ENCODE measurements at places on chromosomes 2 and 18.

DNA sequence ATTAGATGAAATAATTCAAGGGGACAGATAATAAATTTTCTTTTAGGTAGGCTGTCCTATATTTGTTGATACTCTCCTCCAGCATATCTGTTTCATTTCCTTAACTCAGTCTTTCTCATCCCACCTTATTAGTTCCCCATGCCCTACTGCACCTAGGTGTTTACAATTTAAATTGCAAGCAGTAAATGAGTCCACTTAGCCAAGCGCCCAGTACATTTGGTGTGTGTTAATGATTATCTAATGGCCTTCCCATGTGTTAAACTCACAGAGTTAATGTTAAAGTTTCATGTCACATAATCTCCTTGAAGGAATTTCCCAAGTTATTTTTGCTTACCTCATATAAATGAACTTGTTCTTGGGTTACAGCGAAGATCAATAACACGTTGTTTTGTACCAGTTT lies 31.2 kb downstream of the ITGB6 start:
- DNase-seq: no peak

GRCh38 chr18:24185805-24186204 lies 46.9 kb downstream of the CABYR start:
- DNase-seq: no peak

DNA sequence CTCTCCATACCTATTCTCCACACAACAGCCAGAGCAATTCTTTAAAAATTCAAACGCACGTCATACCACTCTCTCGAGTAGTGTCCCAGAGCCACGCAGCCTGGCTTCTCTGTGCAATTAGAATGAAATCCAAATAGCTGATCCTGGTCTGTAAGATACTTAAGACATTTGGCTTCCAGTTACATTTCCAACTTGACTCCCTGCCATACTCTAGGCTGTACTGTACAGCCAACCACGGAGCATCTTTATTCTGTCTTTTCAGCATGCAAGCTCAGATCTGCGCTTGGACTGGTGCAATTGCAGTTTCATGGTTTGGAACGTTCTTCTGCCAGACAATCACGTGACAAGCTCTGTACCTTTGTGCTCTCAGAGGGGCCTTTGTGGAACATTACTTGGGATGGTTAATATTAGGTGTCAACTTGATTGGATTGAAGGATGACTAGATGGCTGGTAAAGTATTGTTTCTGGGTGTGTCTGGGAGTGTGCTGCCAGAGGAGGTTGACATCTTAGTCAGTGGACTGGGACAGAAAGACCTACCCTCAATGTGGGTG lies 325.6 kb downstream of the SOX11 start:
- DNase-seq: no peak

GRCh38 chr18:50653402-50654093 lies 93.7 kb downstream of the MAPK4 start:
- no peak for DNase-seq

DNA sequence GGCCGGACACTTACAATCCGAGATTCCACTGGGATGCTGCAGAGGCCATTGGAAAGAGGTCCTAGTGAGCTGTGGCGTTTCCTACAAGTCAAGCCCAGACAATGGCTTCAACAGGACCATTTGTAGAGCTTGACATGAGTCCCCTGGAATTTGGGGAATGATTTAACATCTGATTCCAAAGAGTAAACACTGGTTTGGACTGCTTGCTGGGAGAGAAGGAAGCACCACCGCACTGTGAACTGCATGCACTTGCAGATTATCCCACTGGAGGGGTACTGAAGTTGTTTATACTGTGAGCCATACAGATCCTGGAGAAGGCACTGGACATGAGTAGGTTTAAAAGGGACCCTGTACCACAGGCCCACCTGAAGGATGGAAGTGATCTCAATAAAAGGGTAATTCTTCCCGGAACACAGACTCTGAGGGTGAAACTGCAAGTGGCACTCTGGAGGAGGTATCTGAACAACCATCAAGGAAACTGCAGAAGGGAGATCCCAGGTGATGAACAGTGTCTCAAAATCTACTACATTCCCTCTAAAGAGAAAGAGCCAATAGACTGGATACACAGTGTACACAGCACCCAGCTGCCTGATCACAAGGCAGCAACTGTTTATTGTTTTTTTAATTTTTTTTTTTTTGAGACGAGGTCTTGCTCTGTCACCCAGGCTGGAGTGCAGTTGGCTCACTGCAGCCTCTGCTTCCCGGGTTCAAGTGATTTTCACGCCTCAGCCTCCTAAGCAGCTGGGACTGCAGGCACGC lies 4.3 kb upstream of the RAB6C start:
- DNase-seq: no peak

DNA sequence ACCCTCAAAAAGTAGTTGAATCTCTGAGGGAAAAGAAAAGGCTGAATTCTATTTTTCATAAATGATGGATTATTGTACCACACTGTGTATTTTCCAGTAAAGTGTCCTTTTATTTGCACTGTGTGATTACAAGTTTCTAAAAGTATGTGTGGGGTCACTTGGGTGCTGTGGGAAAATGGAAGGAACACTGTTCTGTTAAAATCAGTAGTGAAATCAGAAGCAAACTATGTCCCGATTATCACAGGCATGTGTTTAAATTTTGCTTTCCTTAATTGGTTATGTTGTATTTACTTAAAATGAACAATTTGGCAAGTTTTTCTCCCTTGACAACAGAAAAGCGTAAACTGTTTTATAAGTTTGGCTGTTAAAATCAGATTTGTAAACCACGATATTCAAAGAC lies 353.1 kb downstream of the ARHGAP15 start:
- no peak for DNase-seq

DNA sequence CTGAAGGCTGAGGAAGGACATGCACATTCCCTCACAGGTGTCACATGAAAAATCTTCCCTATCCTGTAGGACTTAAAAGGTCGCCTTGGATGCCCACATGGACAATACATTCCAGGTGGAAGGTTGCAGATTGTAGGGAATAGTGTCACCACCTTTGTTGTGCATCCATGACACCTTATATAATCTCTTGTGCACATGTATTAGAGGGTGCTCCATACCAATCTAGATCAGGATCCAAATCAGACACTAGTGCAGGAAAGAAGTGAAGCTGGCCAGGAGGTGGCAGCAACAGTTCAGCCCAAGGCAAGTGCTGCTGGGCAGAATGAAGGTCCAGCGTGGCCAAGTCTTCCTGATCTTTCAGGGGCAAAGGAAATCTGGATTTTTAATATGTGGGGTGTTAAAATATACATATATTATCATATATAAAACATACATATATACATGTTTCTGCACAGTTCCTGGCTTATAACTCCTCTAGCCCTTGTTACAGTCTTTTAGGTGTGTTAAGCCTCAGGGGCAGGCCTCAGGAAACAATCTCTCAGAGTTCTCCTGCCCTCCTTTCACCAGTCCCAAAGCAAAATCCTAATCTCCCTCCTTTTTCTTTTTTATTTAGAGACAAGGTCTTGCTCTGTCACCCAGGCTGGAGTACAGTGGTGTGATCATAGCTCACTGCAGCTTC lies 16.6 kb downstream of the NIF3L1 start:
- DNase-seq: no peak

- no peak for DNase-seq
These were observed 376.9 kb downstream of the MTX2 start for GRCh38 chr2:176646033-176646615.

- no peak for DNase-seq
These were observed 61.0 kb upstream of the KCNJ3 start for GRCh38 chr2:154637456-154637855.

DNA sequence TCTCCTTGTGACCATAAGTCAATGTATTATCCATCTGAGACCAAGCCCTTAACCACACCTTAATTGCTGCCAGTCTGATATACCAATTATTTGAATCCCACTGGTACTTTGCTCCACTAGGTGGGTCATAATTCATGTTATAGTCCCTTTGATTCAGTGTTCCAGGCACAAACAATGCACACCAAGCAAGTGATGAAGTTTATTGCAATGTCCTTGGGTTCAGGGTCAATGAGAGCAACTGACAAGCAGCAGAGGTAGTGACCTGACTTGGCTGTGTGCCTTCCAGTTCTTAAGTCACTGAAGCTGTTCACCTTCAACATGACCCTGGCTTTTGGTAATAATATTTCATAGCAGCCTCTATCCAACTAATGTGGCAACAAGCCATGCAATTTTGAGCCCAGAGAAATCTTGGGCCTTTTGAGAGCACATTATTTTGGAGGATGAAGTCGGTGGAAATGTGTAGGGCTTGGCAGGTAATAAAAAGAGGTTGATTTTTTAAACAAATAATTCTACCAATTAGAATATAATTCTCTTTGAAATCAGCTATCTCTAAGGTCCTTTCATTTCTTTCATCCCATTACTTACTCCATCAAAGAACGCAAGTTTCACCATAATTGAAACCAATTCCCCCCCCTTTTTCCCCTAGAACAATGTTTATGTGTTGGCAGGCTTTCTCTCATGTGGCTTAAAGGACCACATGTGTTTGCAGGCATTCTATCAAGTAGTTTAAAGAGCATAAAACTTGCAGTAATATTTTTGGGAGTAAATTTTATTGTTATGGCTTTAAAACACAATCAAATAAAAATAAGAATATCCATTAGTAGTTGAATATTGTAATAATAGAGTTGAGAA lies 3.1 kb upstream of the CPO start:
- DNase-seq: no peak

GRCh38 chr2:125169022-125169763 lies 1144.1 kb downstream of the CNTNAP5 start:
- DNase-seq: no peak

- DNase-seq: no peak
These were observed 82.8 kb upstream of the PIK3C3 start for GRCh38 chr18:41872206-41872605.

DNA sequence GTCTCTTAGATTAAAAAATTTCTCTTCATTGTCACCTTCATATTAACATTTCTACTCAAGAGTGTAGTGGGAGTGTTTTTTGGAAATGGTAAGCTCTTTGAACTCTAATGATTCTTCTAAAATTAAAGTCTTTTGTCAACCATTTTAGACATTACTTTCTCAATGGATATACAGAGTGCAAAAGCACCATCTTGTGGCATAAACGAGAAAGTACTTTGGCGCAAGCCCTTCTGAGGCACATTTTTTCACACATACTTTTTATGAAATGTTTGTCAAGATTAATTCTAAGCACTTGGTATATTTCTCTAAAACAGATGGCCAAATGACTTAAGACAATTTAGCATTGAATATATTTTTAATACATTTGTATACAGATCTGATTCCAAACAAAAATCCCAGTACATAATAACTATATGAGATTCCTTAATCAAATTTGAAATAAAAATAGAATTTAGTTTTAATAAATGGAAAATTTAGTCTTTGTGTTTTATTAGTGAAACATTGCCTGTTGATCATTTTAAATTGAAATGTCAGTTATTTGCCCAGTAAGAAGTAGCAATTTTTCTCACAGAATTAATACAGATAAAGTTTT lies 63.3 kb upstream of the GALNT5 start:
- DNase-seq: no peak

DNA sequence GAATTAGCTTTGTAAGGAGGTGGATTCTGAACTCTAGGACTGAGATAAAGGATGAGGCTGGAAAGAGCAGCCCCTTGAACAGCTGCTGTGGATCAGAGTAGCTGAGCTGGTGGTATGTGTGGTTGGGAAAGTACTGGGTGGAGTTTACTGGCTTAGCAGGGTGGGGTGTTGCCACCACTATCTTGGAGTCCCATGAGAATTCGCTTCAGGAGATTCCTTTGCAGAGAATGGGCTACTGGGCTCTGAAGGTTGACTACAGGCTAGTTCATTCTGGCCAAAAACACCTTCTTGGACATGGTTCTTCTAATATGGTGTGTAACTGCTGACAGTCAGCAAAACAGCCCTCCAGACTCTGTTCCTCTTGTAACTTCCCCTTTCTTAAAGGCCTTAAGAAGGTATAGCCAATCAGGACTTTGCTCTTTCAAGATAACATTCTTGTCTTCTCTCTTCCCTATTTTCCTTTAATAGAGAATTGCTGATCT lies 52.7 kb downstream of the TET3 start:
- DNase-seq: no peak

- DNase-seq: no peak
These were observed 824 bp downstream of the CD302 start for GRCh38 chr2:159797225-159797542.

- no peak for DNase-seq
These were observed 71.2 kb upstream of the COL3A1 start for GRCh38 chr2:188902901-188903491.

Measured in NCI-H1436 treated with DMSO at 0.1 percent for 48 hours (cell line).